ENCODE measurements at places on chromosomes 1 and 21.

DNA sequence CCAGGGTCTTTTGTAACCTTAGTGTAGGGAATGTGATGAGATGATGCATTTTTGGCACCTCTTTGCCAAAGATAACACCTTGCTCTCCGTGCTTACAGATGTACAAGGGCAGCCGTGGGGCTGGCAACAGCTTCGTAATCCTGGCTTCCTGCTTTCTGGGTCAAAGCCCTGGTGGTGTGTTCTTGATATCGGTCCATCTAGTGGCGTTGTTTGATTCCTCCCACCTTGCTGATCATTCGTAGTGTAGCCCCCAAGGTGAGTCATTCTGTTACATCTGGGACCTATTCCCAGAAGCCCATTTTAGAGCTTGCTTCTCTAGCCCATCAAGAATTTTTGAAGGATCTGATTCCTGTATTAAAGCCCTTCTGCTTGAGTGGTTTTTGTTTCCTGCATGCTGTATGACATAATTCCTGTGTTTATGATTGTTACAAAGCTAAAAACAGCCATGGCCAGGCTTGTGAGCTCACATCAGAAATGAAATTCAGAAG, 7.0 kb upstream of the CCT8 start:
- no peak for DNase-seq

DNA sequence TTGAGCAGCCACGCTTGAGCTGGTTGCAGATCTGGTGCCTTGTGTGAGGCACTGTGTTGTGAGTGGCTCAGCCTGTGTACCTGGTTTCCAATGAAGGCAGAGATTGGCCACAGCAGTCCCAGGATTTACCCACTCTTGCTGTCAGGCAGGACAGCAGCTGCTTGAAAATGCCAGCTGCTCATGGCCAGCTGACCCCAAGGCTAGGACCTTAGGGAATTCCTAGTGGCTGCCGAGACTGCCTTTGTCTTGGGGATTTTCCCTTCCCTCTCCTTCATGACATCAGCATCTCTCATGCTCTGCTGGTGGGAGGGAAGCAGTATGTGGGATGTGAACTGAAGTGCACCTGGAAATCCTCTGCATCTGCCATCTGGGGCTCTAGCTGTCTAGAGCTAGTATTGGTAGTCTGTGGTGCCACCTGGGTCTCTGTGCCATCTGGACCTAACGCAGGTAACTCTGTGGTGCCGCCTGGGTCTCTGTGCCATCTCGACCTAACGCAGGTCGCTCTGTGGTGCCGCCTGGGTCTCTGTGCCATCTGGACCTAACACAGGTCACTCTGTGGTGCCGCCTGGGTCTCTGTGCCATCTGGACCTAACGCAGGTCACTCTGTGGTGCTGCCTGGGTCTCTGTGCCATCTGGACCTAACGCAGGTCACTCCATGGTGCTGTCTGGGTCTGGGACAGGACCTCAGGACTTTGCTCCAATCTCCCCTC, 3.8 kb upstream of the LRRC47 start:
- no peak for DNase-seq

- no peak for DNase-seq
Measured at GRCh38 chr1:78156805-78157521, 111.2 kb downstream of the GIPC2 start.

GRCh38 chr1:27405074-27405473, 12.7 kb downstream of the GPR3 start:
- DNase-seq, result no peak

DNA sequence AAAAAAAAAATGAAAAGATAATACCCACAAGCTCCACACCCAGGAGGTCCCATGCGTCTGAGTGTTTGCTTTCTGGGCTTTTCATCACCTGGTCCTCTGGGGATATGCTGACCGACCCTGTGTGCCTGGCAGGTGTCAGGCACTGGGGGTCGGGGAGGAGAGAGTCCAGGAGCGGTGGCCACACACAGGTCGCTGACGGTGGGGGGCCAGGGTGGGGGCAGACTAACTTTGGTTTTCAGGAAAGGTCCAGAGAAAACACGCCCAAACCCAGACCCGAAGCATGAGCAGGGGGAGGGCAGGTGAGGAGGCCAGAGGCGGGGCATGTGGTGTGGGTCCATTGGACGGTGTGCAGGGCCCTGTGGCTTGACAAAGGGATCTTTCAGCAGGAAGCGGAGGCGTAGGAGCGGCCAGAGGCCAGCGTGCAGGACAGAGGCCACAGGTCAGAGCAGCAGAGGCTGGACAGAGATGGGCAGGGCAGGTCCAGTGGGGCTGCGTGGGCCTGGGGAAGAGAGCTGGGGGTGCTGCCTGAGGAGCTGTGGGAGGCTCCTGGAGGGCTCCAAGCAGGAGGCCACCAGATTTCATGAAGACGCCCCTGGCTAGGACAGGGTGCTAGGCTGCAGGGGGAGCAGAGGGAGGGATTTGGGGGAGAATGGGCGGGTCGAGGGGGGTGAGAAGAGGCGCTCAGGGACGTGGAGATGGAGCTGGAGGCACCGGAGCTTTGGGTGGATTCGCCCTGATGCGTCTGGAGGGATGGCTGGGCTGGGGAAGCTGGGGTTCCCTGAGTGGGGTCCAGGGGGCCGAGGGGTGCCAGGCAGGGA, 15.8 kb downstream of the RNF223 start:
- no peak for DNase-seq

All from activated CD8-positive, alpha-beta memory T cell treated with anti-CD3 and anti-CD28 coated beads for 1 hour (primary cell).